ENCODE measurements at places on chromosomes 13 and 19.

DNA sequence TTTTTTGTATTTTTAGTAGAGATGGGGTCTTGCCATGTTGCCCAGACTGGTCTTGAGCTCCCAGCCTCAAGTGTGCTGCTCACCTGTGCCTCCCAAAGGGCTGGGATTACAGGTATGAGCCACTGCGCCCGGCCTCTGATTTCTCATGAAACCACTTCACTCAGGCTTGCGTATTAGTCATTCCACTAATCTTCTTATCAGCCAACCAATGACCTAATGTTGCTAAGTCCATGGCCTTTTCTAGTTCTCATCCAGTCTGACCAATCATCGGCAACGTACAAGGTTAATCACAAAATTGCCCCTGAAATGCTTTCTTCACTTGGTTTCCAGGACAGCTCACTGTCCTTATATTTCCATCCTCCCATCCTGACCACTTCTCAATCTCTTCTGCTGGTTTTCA lies 605.3 kb upstream of the SLC10A2 start:
- DNase-seq: no peak

DNA sequence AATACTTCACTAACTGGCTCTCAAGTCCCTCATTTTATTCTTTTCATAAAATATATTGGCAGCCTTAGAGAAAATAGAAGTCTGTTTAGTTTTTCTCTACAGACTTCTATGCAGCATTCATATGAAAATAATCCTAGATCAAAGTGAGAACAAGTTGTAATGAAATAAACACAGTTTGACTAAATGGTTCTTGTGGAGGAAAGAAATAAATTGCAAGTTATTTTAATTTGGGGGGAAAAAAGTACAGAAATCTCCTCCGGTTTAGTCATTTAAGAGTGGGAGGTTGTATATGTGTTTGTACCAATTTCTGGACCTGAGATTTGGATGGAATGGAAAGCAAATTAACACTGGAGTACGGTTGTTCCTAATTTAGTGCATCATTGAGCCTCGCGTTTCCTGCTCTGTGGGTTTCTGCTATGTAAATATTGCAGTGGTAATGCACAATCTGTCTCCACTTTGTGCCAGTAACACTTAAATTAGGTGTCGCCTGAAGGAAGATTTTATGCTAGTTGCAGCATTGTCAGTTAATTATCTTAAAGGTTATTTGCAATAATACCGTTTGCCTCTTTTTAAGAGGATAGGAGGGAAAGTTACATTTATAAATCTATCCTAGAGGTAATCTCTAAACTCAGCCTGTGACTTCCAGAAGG lies 100.2 kb downstream of the ZIC5 start:
- DNase-seq: peak; percentile 90

DNA sequence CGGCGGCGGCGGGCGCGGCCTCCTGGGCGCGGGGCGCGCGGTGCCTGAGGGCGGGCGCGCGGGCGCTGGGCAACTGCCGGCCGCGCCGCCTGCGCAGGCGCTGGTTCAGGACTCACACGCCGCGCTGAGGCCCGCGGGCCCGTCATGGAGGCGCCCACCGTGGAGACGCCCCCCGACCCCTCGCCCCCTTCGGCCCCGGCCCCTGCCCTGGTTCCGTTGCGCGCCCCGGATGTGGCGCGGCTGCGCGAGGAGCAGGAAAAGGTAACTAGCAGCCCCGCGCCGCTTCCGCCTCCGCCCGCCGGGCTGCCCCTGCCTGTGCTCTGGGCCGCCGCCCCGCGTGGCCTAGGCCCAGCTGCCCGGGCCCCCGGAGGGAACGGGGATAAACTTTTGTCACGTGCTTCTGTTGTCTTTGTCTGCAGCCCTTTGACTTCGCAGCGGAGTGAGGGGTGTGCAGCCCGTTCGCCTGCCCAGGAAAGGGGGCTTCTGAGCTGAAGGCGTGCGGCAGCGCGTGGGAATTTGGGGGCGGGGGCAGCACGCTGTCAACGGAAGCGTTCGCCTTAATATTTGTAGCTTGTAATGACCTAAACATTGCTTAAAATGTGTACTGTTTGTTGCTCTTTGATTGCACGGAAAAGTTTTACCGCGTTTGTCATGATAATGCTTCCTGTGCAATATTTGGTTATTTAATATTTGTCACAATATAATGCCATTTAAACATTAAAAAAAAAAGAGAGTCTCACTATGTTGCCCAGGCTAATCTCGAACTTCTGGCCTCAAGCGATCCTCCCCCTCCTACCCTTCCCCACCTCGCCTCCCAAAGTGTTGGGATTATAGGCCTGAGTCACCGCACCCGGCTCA lies 594 bp downstream of the URI1 start:
- DNase-seq: no peak

DNA sequence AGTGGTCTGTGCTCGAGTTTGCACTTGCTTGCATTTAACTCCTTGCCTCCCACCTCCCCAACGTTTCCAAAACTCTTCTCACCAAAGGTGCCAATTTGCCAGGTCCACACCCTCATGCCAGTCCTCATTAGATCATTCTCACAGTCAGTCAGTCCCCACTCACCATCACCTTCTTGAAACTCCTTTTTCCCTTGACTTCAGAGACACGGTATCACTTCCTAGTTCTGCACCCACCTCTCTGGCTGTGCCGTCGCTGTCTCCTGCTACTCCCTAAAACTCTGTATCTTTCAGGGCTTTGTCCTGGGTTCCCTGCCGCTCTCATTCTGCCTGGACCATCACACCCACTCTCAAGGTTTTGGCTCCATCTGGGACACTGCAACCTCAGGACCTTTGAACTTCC lies 19.6 kb downstream of the OLFM2 start:
- no peak for DNase-seq

DNA sequence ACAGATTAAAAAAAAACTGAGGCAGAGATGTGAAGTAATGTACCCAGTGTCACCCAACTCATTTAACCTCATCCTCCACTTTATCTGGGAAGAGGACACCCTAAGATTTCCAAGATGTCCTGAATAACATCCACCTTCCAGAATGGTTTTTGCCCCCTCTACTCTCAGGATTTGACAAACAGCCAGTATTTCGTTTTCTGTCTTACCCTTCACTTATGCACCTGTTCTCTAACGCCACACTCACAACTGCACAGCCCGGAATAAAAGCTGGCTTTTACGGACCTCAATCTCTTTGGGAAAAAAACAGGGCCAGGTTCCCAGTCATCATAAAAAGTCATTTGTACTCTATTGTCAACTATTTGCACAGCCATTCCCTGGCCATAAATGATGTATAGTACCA lies 21.2 kb upstream of the CEACAM6 start:
- DNase-seq: no peak

GRCh38 chr19:18883526-18884304 lies 12.2 kb downstream of the CERS1 start:
- DNase-seq: no peak

GRCh38 chr13:25001476-25002206 lies 94.3 kb upstream of the PABPC3 start:
- no peak for DNase-seq

DNA sequence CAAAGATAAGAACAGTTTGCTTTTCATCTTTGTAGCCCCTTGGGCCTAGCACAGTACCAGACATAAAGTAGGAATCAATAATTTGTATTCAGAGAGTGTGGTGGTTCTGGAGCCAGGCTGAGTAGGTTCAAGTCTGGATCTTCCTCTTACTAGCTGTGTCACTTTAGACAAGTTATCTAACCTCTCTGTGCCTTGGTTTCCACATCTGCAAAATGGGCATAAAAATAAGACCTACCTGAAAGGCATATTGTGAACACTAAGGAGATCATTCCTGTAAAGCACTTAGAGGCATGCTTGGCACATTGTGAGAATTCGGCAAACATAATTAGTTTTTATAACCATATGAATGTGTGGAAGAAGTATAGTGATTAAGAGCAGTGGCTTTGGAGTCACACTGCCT lies 95.8 kb downstream of the MBNL2 start:
- no peak for DNase-seq

GRCh38 chr19:33699754-33700407 lies 78.1 kb downstream of the CHST8 start:
- no peak for DNase-seq

DNA sequence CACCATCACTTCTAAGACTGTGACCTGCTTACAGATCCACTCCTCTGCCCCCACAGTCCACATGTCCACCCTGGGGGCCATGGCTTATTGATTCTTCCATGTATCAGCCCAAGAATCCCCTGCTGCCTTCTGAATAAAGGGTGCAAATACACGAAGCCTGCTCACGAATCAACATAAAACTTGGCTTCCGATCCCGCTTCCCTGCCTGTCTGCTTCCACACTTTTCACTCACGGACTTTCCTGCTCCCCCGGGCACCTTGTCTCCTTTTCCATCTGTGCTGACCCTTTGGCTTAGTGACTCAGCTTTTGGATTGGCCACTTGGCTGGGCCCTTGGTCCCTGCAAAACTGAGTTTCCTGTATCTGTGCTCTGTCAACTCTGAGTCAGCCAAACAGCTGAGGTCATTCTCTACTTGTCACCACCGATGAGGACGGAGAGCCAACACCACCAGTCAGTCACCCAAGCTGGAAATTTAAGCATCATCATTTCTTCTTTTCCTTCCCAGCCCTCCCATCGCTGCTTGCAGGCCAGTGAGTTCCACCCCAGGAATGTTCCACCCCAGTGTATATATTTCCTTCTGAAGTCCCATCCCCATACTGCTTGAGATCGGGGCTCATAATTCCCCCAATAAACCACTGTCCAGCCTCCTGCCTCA lies 11.4 kb upstream of the USP12 start:
- no peak for DNase-seq

GRCh38 chr13:83153848-83154247 lies 728.4 kb downstream of the SLITRK1 start:
- DNase-seq: peak; percentile 65

- DNase-seq: no peak
Measured at GRCh38 chr13:100108913-100109507, 20.1 kb downstream of the PCCA start.

DNA sequence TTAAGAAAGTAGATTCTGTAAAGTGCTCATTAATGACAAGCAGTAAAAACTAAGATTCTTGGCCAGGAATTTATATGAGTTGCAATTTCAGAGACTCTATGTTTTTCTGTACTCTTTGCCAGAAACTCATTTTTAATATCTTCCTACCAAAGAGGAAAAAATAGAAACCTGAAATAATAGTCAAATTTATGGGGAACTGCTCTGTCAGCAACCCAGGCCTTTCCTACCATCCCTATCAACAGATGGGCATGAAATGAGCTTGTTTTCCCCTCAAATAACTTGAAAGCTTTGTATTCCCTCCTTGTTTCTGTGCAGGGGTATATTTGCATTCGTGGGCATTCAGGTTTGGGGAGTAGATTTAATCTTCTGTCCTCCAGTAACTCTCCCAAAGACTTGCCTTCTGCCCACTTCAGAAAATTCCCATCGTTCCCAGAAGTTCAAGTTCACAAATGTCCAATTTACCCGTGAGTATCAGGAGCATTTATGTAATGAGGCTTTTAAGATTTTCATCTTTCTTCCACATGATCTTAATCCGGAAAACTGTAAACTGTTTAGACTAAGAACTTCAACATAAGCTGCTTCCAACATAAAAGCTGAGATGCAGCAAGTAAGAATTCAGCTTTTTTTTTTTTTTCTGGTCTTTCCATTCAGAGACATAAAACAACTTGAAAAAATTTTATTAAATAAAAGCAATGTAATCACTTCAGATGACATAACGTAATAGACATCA lies 363.1 kb downstream of the EFNB2 start:
- no peak for DNase-seq

- DNase-seq: no peak
Measured at GRCh38 chr13:43478211-43478610, 308.6 kb downstream of the ENOX1 start.

GRCh38 chr19:17235971-17236777 lies 9.5 kb downstream of the NR2F6 start:
- DNase-seq: no peak

Measured in NCI-H2081 treated with DMSO at 0.1 percent for 48 hours (cell line).